Left lung (tissue), 14 donors: ENCODE measurements at places on chromosomes 13 and 19. TPM values are rescaled to one million over a fixed set of nuclear protein-coding genes. Genes with fewer than 3 reads are reported as not detected.

The OLFM4 gene
- 0.59 TPM for polyA plus RNA-seq

The GPR12 gene
- polyA plus RNA-seq: 0.04 TPM

The NLRP11 gene
- not detected for polyA plus RNA-seq

The KCNRG gene
- polyA plus RNA-seq: 3.5 TPM

The TPTE2 gene
- 0.52 TPM for polyA plus RNA-seq

The SERP2 gene
- 9.8 TPM for polyA plus RNA-seq

The ZNF66 gene
- polyA plus RNA-seq: 8.8 TPM
